Spinal cord (tissue), 10 donors: ENCODE measurements at places on chromosomes 16 and 17.
A peak's percentile ranks its signal among the peaks of the same experiment; 100 is the strongest.

DNA sequence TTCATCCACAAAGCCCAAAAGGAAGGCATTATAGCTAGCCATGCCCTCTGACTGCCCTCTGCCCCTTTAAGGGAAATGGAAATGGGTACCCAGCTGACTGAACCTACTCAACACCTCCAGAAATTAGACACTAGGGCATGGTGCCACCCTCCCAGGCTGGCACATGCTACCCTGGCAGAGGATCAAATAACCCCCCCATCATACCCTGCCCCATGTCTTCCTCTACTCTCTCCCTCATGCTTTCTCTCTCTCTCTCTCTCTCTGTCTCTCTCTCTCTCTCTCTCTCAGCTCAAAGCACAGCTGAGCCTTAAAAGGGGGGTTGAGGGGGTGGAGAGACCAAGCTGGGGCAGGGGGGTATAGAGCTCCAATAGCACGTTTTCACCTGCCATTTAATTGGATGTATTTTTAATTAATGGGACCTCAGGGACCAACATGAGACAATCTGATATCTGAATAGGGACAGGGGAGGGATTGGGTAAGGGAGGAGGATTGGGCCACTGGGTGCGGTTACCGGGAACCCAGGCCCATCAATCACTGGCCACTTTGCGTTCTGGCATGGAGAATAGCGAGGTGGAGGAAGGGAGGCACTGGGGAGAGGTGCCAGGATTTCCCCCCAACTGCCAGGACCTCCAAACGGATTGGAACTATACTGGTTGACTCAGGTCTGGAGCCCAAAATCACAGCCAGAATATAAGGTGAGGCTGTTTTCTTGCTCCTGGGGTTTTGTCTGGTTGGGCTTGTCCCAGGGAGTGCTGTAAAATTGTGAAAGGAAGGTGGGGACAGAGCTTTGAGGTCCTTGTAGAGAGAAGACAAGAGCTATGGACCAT is 57.8 kb downstream of the NEUROD2 start:
- DNase-seq = no peak
- peaks cover 25% of the 10 kb centered on the region for H3K4me1 ChIP-seq
- peaks cover 59% of the 10 kb centered on the region for H3K36me3 ChIP-seq
- no peaks in the 10 kb centered on the region for H3K27me3 ChIP-seq

GRCh38 chr17:41492771-41493170 is 3.1 kb upstream of the KRT36 start:
- DNase-seq = peak; percentile 32
- H3K4me3 ChIP-seq = no peak overlapping the region
- H3K27me3 ChIP-seq = no peaks in the 10 kb centered on the region
- H3K36me3 ChIP-seq = no peaks in the 10 kb centered on the region

DNA sequence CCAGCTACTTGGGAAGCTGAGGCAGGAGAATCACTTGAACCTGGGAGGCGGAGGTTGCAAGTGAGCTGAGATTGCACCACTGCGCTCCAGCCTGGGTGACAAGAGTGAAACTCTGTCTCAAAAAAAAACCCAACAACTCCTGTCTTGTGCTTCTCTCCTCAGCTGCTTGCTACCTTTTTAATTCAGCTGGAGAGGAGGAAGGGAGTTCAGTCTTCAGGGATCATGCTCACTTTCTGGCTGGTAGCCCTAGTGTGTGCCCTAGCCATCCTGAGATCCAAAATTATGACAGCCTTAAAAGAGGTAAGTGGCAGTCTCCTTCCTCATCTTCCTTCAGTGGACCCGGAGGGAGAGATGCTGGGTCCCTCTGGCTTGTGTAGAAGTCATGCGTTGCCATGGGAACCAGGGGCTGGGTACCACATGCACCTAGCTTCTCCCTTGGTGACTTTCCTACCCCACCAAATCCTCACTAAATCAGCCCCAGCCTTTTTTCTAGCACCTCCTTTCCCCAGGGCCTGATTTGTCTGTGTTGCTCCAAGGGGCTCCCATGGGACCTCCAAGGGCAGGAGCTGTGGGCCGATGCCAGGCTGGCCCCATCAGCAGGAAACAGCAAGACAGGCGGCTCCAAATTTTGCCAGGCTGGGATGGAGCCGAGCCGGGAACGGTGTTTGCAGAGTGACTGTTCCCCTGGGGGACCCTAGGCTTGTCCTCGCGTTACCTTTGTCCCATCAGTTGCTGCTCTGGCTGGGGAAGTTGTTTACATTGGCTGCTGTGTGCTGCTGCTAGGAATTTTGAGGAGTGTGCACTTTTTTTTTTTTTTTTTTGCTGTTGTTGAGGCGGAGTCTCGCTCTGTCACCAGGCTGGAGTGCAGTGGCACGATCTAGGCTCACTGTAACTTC is 65.2 kb downstream of the ABCC1 start:
- H3K4me1 ChIP-seq = no peaks in the 10 kb centered on the region
- H3K27ac ChIP-seq = no peak overlapping the region
- H3K4me3 ChIP-seq = no peak overlapping the region
- no peak for DNase-seq
- peaks cover 60% of the 10 kb centered on the region for H3K36me3 ChIP-seq
- no peaks in the 10 kb centered on the region for H3K27me3 ChIP-seq

DNA sequence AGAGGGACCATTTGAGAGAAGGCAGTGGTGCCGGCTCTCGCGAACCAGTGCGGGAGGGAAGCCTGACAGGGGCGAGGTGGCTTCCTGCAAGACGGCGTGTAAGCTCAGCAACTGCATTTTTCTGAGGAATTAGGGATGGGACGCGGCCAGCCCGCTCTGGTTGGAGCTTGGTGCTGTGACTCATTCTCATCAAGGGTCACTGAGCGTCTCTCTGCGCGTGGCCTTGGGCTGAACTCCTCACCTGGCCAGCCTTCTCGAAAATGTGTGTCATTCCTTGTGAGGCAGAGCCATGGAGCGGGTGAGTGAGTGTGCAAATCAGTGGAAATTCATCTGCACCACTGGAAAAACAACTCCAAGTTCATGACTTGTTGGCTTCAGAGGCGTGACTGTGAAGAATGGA is 52.8 kb downstream of the NTN1 start:
- no peak overlapping the region for H3K4me3 ChIP-seq
- DNase-seq = no peak
- H3K27ac ChIP-seq = no peak overlapping the region
- no peaks in the 10 kb centered on the region for H3K27me3 ChIP-seq
- peaks cover 3% of the 10 kb centered on the region for H3K36me3 ChIP-seq

DNA sequence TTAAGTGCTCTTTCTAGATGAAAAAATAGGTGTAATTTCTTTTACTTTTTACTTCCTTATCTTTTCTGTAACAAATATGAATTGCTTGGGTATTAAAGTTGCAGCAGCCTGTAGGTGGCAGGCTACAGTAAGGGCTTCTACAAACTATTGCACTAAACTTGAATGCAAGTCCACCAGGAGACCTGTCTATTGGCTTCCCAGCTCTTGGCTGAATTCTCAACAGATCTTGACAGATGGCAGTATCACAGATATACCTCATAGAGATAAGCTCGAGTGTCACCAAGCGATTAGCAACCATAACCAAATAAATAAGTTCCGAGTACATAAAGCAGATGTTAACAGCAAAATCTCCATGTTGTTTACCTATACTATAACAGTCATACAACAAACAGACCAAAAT is 5.9 kb downstream of the BBS2 start:
- H3K27ac ChIP-seq = no peak overlapping the region
- H3K4me1 ChIP-seq = peaks cover 20% of the 10 kb centered on the region
- H3K36me3 ChIP-seq = peaks cover 16% of the 10 kb centered on the region
- no peaks in the 10 kb centered on the region for H3K27me3 ChIP-seq
- DNase-seq = peak; percentile 22

DNA sequence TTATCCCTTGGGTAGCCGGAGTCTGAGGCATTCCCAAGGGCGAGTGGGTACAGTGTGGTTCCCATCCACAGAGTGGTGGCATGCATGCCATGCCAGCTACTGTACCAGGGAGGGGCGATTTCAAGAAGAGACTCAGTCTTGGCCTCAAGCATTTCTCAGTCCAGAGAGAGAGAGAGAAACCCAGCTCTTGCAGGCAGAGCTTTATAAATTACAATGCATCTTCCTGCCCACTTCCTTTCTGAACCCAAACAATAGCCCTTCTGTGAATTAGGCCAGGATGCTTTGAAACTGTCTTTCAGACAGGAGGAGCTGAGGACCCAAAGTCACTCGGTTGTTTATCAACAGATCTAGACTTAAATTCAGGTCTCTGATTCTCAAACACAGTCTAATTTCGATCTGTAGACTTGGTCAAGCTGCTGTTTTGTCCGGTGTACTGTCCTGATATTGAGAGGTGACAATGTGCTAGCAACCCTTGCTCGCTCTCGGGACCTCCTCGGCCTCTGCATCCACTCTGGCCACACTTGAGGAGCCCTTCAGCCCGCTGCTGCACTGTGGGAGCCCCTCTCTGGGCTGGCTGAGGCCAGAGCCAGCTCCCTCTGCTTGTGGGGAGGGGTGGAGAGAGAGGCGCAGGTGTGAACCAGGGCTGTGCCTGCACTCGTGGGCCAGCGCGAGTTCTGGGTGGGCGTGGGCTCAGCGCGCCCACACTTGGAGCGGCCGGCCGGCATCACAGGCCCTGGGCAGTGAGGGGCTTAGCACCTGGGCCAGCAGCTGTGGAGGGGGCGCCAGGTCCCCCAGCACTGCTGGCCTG is 408.0 kb downstream of the UTP18 start:
- no peaks in the 10 kb centered on the region for H3K4me1 ChIP-seq
- peaks cover 3% of the 10 kb centered on the region for H3K36me3 ChIP-seq
- no peak overlapping the region for H3K27ac ChIP-seq
- no peak overlapping the region for H3K4me3 ChIP-seq
- H3K27me3 ChIP-seq = no peaks in the 10 kb centered on the region

DNA sequence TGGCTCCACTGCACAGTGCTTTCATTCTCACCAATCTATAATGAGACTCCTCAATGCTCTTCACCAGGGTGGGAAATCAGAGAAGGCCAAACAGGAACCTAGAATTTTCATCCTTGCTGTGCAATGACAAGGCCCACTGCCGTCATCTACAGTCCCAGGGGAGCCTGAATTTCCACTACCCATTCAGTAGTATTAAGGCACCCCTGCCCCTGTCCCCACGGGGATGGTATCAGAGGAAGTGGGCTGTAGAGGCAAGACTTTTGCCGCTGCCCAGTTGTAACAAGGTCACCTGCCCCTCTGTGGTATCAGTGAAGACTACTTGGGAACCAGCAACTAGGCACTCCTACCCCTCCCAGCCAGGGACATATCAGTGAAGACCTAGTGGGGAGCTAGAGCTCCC is 104.5 kb downstream of the C16orf78 start:
- peaks cover 3% of the 10 kb centered on the region for H3K27me3 ChIP-seq
- no peak overlapping the region for H3K27ac ChIP-seq
- DNase-seq = no peak
- no peak overlapping the region for H3K4me3 ChIP-seq
- H3K4me1 ChIP-seq = peaks cover 11% of the 10 kb centered on the region

DNA sequence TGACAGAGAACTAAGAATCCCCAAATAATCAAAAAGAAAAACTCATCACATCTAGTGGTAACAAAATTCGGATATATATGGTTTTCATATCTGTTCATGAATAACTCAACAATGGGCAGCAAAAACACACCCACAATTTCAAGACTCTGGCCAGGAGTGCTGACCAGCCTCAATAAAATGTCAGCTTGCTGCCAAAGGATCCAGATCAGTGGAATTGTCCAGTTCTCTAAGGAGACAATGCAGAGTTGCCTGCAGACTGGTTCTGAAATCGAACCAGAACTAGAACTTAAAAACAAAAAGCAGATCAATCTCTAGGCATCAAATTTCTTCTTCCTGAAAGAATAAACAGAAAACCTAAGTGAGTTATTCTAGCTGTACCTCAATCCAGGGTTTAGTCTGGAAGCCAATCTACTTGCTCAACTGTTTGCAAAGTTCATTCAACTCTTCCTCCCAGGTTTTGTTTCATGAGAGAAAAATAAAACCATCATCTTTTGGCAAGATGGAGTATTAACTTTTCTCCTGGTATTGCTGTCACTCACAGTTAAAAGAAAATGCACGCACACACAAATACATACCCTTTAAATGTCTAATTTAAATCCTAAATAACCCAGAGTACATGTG is 61.0 kb downstream of the CFDP1 start:
- no peak overlapping the region for H3K27ac ChIP-seq
- DNase-seq = no peak
- no peaks in the 10 kb centered on the region for H3K27me3 ChIP-seq
- H3K4me3 ChIP-seq = no peak overlapping the region
- no peaks in the 10 kb centered on the region for H3K36me3 ChIP-seq
- peaks cover 4% of the 10 kb centered on the region for H3K4me1 ChIP-seq

DNA sequence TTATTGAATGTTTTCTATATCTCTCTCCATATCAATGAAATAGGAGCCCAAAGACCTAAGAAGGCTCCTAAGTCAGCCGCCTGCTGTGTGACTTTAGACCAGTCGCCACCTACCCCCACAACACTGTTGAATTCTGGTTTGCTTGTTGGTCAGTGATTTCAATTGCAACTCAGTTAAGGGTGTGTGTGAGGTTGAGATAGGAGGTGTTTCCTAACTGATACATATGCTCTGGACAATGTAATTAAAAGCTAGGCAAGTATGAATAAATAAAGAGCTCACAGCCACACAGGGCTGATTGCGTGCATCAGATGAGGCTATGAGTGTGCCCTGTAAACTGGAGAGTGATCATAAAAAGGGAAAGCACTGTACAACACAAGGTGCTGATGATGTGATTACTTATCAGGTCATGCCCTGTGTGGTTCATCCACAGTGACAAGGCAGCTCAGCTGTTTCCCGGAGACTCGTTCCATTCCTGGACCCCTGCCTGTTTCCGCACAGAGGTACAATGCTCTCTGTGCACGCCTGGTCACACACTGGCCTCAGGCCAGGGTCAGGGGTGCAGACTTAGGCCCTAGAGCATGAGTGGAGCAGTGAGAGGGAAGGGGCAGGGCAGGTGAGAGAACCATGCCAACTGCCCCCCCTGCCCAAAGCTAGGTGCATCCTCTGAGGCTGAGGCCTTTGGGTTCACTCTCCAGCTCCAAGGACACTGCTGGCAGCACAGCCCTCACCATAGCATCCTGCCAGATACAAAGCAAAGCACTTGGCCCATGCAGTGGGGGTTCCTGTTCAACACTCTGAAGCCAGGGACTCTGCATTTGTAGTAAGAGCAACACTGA is 3.3 kb upstream of the KRT35 start:
- H3K4me1 ChIP-seq = no peaks in the 10 kb centered on the region
- H3K36me3 ChIP-seq = no peaks in the 10 kb centered on the region

GRCh38 chr16:85037050-85037410 is 9.4 kb downstream of the KIAA0513 start:
- DNase-seq = no peak
- H3K36me3 ChIP-seq = peaks cover 28% of the 10 kb centered on the region
- H3K27me3 ChIP-seq = no peaks in the 10 kb centered on the region

DNA sequence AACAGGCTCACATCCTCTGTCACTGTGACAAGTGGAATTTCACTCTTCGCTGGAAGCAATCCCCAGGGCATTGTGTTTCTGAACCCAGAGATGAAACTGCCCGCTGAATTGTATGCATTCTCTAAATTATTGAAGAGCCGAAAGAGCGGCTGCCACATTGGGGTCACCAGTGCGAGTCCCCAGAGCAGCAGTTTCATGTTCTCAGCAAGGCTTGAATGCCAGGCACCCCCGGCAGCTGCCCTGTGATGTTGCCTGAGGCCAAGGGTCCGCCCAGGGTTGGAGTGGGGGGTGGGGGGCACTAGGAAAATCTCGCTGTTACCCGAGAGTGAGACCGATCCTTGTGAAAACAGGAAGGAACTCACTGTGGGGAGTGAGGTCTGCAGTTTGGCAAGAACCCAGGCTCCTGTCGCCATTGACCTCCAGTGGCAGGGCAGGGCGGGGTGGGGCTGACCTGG is 20.7 kb upstream of the BCAR1 start:
- H3K27me3 ChIP-seq = no peaks in the 10 kb centered on the region
- H3K27ac ChIP-seq = peak overlapping the region; percentile 70
- no peak overlapping the region for H3K4me3 ChIP-seq
- peaks cover 24% of the 10 kb centered on the region for H3K4me1 ChIP-seq
- DNase-seq = no peak

- no peak for DNase-seq
- no peaks in the 10 kb centered on the region for H3K27me3 ChIP-seq
- no peaks in the 10 kb centered on the region for H3K36me3 ChIP-seq
- H3K4me3 ChIP-seq = no peak overlapping the region
- no peaks in the 10 kb centered on the region for H3K4me1 ChIP-seq
These were observed 409.6 kb upstream of the MAF start for GRCh38 chr16:80009971-80010659.
